SW 1271 (cell line): ENCODE measurements at places on chromosomes 3 and 15.

DNA sequence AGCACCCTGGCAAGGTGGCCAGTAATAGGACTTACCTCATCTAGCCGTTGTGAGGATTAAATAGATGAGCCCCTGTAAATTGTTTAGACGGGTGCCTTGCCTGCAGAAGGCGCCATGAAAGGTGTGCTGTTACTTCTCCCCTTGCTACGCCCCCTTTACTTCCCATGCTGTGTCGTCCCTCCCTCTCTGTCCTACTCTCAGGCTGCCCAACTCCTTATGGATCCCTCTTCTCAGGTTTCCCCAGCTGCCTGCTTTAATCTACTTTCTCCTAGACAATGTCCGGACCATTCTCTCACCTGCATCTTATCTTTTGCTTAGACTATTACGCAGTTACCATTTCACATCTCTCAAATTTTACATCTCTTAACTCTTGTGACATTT lies 1.7 kb upstream of the FBXW12 start:
- no peak for DNase-seq

DNA sequence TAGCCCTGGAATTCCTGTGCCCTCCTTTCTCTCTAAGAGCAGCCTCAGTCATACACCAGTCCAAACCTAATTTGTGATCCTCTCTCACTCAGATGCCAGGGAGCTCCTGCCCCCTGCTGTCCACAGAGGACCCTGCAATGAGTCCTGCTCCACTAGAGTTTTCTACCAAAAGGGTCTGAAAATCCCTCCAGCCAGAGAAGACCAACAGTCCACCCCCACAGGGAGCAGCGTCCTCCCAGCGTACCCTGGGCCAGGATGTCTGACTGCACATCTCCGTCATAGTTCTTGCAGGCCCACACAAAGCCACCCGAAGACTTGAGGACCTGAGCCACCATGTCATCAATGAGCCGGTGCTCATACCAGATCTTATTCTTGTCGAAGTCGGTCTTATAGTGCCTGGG lies 15.4 kb downstream of the IDH2 start:
- no peak for DNase-seq

DNA sequence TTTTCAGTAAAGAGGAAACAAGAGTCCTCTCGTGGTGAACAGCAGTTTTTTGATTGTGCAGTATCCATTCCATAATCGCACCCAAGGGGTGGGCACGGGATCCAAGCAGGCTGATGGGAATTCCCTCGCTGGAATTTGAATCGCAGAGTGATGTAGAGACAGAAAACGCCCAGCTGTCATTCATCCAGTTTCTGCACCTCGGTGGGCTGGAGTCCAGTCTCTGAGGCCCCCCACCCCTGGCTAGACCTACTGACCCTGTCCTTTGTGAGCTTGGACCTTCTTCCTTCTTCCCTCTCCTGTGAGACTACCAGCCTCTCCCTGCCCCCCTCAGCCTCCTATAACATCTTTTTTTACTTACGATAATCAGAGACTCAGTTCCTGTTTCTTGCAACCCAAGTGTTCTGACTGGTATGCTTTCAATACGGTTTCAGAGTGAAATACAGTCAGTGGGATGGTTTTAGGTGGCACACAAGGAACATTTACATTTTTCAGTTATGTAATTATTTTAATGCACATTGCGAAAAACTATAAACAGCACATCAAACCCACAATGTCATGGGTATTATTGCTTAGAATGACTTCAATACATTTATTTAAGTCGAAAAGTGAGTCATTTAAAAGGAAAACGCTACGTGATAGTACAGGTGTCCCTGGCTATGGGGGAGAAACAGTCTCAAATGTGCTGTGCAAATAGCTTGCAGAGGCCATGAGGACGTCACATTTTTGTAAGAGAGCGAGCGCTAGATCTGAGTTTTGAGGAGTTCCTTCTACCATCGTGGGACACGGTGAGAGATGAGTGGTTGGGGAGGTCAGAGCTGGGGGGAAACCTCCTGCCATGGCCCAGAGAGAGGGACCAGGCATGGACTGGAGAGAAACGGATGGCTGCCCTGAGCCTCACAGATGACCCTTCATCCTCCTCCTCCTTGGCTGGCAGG lies 37.5 kb upstream of the CHST2 start:
- no peak for DNase-seq

DNA sequence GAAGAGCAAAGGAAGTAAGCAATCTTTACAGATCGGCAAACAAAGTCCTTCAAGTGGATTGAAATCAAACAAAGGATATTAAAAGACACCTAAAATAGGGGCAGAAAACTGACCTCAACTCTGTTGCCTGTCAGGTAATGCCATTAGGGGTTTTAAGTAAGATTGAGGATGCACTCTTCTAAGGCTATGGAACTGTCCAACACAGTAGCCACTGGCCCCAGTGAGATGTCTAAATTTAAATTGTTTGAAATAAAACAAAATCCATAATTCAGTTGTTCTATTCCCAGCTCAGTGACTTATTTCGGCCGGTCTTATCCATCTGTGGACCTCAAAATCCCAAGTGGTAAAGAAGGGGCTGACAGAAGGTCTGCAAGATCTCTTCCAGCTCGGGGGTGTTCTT lies 49.5 kb upstream of the LMCD1 start:
- DNase-seq: no peak

DNA sequence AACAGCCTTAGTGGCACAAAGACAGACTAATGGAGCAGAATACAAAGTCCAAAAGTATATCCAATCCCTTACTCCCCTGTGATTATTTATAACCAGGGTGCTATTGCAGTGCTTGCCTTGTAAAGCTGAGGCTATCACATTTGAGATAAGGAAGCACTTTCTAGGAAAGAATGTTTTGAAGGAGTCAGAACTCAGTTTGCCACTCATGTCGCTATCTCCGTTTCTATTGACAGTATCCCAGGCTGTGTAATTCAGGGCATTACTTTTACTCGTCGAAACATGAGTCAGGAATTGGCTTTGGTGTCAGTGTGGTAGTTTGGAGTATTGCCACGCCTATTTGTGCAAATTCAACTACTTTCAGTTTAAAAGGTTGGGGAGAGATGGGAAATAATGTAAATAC lies 78.4 kb downstream of the FBXL2 start:
- no peak for DNase-seq

GRCh38 chr3:30723211-30723610 lies 116.8 kb downstream of the TGFBR2 start:
- DNase-seq: no peak

GRCh38 chr3:40079203-40079846 lies 230.2 kb upstream of the EIF1B start:
- peak; percentile 32 for DNase-seq

DNA sequence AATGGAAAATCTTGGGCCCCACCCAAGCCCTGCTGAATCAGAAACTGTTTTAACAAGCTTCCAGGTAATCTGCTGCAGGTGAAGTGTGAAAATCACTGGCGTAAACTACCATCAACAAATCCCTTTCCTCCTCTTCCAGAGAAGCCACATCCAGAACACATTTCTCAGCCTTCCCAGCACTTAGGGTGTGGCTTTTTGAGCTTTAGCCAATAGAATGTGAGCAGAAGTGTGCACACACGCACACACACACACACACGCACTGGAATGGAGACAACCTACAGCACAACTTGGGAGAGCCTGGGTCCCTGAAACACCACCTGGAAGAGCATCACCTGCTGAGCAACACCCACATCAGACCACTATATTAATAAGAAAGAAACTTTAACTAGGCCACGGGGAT lies 98.6 kb downstream of the OSBPL10 start:
- DNase-seq: no peak

DNA sequence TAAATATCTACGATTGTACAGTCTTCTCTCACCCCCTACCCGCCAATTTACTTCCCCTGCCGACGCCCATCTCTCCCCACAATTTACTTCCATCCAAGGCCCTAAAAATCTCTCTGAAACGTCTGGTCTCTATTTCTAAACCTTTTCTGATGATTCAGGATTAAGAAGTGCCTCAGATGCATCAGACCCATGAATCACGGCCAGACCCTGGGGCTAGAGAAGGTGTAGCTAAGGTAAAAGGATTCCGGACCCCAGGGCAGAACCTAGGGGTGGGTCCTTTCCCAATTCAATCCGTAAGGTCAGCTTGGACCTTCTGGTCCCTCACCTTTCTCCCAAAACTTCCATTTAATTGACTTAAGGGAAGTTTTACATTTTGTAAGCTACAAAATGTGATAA lies 46.4 kb downstream of the LRIG1 start:
- no peak for DNase-seq

DNA sequence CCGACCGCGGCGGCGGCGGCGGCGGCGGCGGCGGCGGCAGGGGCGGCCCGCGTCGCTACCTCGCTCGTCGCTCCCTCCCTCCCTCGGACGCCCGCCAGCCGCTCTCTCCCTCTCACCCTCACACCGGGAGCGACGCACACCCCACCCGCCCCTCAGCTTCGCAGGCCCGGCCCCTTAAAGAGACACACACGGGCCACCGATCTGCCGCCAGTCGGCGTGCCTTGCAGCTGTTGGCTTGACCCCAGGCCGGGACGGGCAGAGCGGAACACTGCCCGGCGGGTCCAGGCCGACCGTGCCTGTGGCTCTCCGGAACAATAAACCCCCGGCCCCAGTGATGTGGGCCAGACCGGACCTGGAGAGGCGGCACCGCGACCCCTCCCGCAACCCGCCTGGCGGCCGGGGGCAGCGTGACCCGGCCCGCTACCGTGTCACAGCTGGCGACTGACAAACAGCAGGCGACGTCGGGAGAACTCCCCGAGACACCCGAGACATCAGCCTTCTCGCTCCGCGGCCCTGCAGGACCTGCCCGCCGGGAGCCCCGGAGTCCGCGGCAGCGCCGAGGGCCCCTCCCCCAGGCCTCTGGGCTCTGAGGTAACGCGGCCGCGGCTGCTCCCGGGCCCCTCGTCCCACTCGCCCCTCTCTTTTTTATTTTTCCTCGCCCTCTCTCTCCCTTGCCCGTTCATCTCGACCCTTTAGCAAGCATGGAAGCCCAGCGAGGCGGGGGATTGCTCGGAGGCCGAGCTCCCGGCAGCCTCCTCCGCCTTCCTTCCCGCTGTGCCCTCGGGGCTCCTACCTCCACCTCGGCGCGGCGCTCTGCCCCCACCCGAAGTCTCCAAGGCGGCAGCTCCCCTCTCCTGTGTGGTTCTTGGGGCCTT lies at the start of gene SETD2:
Gene SETD2 (minus strand): TSS at position 107 of the 875 bp plus-strand sequence. CDS start 189 bp downstream, outside the sequence.
- peak; percentile 69 for DNase-seq

GRCh38 chr3:58434511-58434910 lies 879 bp upstream of the PDHB start:
- no peak for DNase-seq

DNA sequence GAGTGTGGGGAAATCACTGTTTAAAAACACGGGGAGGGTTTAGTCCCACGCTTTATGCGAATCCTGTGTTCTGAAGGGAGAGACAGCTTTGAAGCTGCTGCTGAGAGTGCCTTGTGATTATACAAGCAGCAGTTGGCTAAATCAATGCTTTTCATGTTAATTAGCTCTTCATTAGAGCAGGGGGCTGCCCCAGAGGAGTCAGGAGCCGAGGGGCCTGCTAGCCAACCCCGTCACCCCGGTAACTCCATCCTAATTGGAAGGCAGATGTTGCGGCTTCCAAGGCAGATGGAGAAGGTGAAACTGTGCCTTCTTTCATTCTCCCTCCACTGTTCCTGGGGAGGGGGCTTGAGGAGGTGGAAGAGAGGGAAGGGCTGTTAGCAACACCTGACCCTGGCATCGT lies 92.4 kb upstream of the ANKRD34C start:
- DNase-seq: no peak

DNA sequence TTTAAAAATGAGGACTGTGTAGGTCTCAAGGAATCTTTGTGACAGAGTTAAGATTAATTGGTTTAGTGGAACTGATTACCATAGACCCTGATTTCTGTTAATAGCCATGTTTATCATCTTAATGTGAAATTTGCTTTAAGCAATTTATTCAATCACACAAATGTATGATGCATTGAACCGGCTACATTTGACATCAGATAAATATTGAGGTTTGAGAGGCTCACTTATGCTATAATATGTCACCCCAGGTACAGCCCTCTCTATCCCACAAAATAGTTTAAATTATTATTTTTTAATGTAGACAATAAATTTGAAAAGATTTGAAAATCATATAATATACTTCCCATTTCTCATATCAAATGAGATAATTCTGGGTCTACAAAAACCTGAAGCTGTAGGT lies 413.3 kb downstream of the NAALADL2 start:
- no peak for DNase-seq

DNA sequence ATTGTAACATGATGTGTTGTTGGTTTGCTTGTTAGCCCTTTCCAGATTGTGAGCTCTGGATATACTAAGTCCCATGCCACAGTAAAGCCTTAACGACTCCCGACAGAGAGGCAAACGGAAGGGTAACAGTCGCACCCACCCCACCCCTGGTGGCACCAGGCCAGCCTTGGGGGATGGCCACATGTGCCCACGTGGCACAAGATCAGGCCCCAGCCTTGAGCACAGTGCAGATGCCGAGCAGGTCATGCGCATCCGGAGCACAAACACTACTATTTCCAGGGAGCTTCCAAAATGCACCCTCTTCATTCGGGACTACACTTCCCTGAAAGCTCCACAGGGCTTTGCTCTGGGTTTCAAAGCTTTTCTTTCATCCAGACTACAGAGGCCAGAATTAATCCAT lies 10.7 kb upstream of the HPS3 start:
- no peak for DNase-seq

DNA sequence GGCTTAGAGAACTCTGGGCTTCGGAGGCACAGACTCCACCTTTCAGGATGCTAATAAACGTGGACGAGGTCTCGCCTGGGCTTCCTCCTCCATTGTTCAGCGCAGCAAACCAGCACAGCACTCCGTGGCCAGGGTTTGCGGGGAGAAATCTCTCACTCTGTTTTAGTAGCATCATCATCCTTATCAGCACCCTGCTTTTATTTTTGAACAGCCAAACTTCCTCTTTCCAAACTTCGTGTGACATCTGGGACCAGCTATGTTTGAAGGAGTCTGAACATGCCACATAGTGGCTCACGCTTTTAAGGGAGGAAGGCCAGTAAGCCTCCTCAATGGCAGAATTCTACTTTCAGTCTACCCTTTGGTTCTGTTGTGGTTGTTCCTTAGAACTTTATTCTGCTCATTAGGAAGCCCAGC lies 149.0 kb downstream of the PGPEP1L start:
- no peak for DNase-seq

GRCh38 chr15:78167227-78167888 lies 18.2 kb downstream of the IDH3A start:
- no peak for DNase-seq
